ENCODE measurements at places on chromosomes 5 and 9.

DNA sequence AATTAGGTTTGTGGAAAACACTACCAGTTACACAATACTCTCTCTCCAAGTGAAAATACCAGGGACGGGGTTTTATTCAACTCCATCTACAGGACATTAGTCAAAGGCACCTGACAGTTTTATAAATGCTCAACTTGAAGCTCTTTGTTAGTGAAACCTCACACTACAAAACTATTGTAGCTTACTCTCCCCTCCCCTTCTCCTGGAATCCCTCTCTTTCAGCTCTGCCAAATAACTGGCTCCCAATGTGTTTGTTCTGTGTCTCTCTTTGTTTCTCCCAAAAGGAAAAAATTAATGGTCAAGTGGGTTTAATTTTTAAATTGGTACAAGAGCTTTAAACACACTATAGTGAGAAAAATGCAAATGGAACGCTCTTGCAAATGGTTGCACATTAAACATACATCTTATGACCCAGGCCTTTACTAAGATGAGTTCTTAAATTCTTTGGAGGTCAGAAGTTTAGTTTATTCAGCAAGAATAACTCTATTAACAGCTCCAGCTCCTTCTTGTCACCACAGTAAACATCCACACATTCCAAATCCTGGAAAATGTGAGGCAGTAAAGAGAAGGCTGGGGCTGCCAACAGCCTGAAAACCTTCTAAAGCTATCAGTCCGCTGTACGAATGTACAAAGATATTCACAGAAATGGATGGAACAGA is 48.4 kb downstream of the ZNF608 start:
- no peak for DNase-seq

- DNase-seq, result no peak
These were observed 57.4 kb upstream of the SIMC1 start for GRCh38 chr5:176180781-176181180.

DNA sequence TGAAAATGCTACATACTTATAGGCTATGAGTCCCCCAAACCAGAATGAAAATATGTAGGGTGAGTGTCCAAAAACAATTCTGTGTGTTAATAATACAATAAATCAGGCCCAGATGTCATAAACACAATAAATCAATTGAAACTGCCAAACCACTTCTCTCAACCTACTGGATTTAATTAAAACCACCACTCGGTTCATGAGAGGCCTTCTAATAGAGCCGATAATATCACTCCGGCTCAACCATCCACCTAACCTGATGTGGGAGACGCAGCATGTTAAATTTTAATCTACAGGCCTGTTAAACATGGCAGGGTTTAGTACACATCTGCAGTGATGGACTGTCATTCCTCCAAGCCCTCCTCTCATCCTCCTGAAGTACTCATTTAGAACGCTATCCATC is 734.5 kb upstream of the ZNF608 start:
- no peak for DNase-seq

- no peak for DNase-seq
These were observed 149.6 kb upstream of the IRX2 start for GRCh38 chr5:2901096-2901495.

All from cardiac septum (tissue), 1 donor.